ENCODE measurements at places on chromosomes 2 and 18.

GRCh38 chr18:70142001-70142400, 63.5 kb downstream of the RTTN start:
- no peak for DNase-seq

DNA sequence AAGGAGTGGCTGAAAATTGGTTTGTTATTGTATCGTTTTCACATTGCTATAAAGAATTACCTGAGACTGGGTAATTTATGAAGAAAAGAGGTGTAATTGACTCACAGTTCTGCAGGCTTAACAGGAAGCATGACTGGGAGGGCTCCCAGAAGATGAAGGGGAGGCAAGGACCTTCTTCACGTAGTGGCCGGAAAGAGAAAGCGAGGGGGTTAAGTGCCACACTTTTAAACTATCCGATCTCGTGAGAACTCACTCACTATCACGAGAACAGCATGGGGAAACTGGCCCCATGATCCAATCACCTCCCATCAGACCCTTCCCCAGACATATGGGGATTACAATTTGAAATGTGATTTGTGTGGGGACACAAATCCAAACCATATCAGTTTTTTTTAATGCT, 81.6 kb downstream of the FBXO15 start:
- DNase-seq: no peak

GRCh38 chr2:85390941-85391669, 19.1 kb downstream of the CAPG start:
- peak; percentile 53 for DNase-seq

GRCh38 chr2:113698892-113699447, 57.5 kb downstream of the SLC35F5 start:
- DNase-seq: no peak

DNA sequence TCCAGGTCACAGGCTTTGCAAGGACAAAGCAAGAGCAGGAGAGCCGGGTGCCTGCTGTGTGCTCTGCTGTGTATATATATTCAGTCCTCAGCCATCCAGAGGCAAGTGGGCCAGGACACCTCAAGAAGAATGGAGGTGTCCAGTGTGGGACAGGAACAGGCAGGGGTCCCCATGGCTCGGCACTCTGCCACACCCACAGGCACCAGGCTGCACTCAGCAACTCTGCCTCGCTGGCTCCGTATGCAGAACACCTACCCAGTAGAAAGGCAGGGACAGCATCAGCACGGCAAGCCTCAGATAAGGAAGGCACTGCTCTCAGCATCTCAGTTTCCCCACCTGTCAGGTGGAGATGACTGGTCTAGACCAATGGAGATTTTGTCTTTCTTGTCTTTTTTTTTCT, 57.8 kb downstream of the DNMT3A start:
- no peak for DNase-seq

DNA sequence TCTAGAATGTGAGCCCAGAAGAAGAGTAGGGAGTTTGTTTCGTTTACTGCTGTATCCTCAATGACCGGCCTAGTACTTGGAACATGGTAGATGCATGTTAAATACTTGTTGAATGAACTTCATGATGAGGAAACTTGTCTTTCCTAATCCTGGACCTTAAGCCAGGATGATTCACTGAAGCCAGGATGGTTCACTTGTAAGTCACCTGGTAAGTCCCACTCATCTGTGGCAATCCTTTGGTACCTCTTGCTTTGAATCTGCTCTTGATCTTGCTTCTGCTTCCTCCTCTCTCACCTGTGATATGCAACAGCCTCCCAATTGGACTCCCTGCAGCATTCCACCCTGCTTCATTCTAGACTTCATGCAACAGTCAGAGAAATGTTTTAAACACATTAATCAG, 43.6 kb downstream of the QPCT start:
- DNase-seq: no peak

DNA sequence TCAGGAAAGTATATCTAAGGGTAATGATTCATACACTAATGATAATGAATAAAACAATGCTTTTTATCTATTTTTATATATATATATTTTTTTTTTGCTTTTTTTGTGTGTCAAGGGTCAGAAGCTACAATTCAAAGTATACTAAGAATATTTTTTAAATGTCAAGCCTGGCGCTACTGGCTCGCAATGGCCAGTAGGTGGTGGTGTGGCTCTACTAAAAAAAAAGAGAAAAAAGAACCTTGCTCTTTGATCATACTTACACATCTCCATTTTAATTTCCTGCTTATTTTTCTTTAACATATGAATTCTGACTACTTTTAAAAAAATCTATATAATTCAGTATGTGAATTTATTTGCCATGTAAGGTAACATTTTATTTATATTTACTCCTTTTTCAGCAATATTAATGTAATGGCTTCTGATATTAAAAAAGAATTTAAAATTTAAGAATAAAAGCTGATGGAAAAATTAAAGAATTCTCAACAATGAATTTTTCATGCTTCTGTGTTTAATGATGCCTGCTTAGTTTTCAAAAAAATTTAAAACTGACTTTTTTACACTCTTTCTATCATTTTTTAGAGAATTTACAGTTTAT, 232.9 kb downstream of the GULP1 start:
- DNase-seq: no peak

GRCh38 chr2:53877556-53877955, 17.8 kb upstream of the GPR75 start:
- DNase-seq: no peak

- DNase-seq: no peak
Observed at GRCh38 chr2:56676966-56677365, 493.2 kb downstream of the CCDC85A start.

- DNase-seq: no peak
Observed at GRCh38 chr2:229235131-229235914, 35.8 kb downstream of the PID1 start.

DNA sequence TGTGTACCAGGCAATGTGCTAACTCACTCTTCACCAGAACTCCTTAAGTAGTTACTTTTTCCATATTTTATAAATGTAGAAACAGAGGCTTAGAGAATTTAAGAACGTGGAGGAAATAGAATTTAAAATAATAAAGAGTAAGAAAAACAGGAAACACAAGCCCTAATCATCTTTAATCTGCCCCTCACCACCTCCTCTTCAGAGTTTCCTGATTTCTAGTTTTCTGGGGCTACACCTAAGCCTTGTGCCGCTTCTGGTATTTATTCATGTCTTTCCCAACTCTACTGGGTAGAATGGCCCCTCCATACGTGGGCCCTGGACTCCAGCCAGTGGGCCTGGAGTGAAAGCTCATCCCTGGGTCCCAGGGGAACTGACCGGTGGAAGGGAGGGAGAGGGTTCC, 85.4 kb downstream of the RTN4 start:
- no peak for DNase-seq

GRCh38 chr2:10704034-10704594, 14.3 kb upstream of the NOL10 start:
- no peak for DNase-seq

- no peak for DNase-seq
Observed at GRCh38 chr2:123546353-123546752, 478.7 kb upstream of the CNTNAP5 start.

GRCh38 chr18:31801078-31801477, 40.4 kb upstream of the SLC25A52 start:
- no peak for DNase-seq

DNA sequence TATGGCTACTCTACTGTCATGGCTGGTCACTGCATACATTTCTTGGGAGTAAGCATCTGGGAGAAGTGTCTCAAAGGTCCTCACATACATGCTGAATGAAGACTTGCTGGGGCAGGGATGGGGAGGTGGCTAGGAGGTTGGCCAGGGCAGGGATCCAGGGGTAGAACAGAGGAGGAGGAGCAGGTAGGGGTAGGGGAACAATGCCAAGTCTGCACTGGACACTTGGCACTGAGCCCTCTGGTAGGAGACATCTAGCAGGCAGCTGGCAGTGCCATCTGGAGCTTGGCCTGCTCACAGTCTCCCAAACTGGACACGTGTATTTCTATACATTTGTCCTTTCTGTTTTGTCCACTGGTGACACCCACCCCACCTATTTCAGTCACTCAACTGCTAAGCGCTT, 62.7 kb upstream of the REV1 start:
- DNase-seq: no peak

GRCh38 chr18:10230072-10230471, 224.4 kb upstream of the APCDD1 start:
- no peak for DNase-seq

- DNase-seq: no peak
Observed at GRCh38 chr18:14085770-14086457, 46.3 kb downstream of the ZNF519 start.

- DNase-seq: no peak
Observed at GRCh38 chr2:195498839-195499490, 158.1 kb upstream of the SLC39A10 start.

GRCh38 chr18:68839701-68840100, 41.8 kb downstream of the CCDC102B start:
- DNase-seq: no peak

- no peak for DNase-seq
Observed at GRCh38 chr2:166067229-166067628, 60.6 kb downstream of the SCN1A start.

- no peak for DNase-seq
Observed at GRCh38 chr2:223095207-223095606, 43.2 kb downstream of the KCNE4 start.

GRCh38 chr2:111017034-111017622, 103.6 kb upstream of the BCL2L11 start:
- DNase-seq: no peak

DNA sequence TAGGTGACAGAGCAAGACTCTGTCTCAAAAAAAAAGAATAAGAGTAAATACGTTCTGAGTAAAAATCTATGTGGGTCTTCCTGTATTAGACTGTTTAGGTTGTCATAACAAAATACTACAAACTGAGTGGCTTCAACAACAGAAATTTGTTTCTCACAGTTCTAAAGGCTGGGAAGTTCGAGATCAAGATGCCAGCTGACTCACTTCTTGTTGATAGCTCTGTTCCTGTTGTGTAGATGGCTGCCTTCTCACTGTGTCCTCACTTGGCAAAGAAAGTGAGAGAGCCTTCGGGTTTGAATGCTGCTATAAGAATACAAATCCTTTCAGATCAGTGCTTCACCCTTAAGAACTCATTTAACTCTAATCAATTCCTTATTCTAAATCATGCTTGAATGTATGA, 430.0 kb upstream of the VWC2L start:
- DNase-seq: no peak

DNA sequence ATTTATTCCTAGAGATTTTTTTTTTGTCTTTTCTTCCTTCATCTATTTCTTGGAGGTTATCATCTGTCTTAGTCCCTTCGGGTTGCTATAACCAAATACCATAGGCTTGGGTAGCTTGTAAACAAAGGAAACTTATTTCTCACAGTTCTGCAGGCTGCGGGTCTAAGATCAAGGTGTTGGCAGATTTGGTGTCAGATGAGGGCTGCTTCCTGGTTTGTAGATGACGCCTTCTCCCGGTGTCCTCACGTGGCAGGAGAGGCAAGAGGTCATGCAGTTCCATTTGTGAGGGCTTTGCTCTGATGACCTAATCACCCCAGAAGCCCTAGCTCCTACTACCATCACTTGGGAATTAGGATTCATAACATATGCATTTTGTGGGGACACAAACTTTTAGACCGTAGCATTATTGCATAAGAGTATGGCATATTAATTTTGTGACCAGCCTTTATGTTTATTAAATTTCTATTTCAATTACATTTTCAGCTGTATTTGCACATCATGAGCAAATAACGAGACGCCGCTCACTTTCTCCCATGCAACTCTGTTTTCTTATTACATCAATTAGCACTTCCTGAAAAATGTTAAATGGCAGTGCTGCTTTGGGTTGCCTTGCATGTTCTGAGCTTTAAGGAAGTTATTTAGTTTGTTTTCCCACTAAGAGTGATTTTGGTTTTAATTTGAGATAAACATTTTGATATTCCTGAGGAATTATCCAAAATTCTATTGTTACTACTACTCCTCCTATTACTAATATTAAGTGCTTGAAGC, 246.4 kb upstream of the HDAC4 start:
- no peak for DNase-seq

- DNase-seq: no peak
Observed at GRCh38 chr18:45688113-45688512, 35.9 kb upstream of the SLC14A1 start.

- no peak for DNase-seq
Observed at GRCh38 chr2:23900541-23901322, 26.2 kb downstream of the ATAD2B start.

- DNase-seq: no peak
Observed at GRCh38 chr2:193738892-193739291, 1544.2 kb upstream of the TMEFF2 start.

GRCh38 chr2:63872571-63873328, 31.1 kb downstream of the UGP2 start:
- DNase-seq: no peak

DNA sequence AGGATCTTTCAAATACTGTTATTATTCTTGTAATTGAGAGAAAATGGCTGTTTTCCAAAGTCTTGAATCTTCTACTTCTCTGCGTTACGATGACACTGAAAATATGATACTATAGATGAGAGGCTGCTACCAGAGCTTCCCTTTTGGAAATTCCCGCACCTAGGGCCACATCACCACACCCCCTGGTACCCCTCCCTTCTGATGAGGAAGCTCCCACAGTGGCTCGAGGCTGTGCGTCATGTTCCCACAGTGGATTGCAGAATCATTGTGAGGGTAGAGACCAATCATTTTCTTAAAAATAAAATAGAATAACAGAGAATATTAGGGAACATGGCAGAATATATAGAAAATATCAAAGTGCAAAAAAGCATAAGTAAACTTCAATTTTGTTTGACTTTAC, 268.9 kb upstream of the SMIM21 start:
- DNase-seq: no peak

- no peak for DNase-seq
Observed at GRCh38 chr18:54671291-54671881, 80.3 kb downstream of the DYNAP start.

- DNase-seq: no peak
Observed at GRCh38 chr2:68367953-68368653, 3.0 kb downstream of the PLEK start.

DNA sequence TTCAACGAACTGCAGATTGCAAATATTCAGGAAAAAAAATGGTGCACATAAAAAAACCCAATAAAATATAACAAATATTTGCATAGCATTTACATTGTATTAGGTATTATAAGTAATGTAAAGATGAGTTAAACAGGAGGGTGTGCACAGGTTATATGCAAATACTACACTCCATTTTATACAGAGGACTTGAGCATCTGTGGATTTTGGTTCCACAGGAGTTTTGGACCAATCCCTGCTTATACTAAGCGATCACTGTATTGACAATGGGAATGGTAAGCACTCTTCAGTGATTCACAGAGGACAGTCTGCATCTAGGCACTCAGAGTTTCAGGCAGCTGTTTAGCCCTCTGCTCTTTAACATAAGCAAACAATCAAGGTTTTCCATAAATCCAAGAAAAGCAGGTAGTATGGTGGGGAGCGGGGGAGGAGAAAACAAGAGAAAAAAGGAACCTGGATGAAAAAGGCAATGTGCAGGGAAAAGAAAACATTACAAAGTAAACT, 206.0 kb upstream of the PARD3B start:
- no peak for DNase-seq

All from stimulated activated CD8-positive, alpha-beta memory T cell treated with anti-CD3 and anti-CD28 coated beads, Interleukin-15, amount 100 ng/mL, for 4 hours (primary cell).